Mucosa of descending colon (tissue), 3 donors: ENCODE measurements at places on chromosomes 2 and 18.

DNA sequence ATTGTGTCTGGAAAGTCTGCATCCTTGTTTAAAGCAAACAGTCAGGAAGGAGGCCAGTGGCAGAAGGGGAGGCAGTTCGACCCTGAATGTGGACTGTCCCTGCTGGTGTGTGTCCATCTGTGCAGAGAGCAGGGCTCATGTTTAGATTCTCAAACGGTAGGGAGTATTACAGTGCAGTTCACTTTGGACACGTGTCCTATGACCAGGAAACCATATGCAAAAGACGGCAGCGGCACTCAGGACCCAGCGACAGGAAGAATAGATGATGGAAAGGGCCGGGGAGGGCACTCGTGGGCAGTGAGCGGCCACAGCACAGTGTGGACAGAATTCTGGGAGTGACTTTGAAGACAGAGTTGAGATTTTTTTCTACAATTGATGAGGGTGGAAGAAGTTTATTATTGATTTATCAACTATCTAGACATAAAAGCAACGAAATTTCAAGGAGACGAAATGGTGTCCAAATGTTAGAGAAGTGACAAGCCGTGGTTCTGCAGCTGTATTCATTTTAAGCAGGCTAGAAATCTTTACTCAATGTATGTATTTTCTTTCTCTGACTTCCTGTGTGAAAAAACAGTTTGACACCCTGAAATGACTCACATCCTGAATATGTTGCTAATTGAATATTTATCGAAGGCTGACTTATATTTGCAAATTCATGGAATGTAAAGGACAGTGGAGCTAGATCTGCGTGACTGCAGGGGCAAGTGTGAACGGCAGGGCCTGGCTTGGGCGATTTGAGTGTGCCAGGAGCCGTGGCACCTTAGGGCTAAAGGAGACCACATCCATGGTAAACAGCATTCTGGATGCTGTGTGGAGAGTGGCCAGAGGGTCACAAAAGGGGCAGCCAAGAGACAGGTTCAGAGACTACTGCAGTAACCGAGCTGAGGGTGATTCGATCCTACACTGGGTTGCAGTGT, 214.2 kb downstream of the PTGR3 start:
- no peak for DNase-seq

GRCh38 chr2:191452065-191452464, 206.9 kb downstream of the MYO1B start:
- no peak for DNase-seq

DNA sequence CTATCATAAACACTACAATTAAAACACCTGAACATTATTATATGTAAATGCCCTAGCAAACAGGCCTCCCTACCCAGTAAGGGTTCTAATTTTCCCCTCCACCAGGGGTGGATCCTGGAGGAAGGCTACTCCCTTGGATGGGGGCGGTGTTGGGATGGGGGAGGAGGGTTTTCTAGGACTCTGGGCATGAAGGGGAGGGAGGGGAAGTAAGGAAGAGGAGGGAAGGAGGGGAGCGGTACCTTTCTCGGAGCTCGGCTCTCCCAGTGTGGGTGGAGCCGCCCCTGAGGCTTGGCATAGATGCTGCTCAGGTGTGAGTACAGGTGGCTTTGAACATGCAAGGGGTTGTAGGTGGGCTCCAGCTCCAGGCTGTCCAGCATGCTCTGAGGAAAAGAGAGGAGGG, 5.4 kb downstream of the DOK1 start:
- no peak for DNase-seq

DNA sequence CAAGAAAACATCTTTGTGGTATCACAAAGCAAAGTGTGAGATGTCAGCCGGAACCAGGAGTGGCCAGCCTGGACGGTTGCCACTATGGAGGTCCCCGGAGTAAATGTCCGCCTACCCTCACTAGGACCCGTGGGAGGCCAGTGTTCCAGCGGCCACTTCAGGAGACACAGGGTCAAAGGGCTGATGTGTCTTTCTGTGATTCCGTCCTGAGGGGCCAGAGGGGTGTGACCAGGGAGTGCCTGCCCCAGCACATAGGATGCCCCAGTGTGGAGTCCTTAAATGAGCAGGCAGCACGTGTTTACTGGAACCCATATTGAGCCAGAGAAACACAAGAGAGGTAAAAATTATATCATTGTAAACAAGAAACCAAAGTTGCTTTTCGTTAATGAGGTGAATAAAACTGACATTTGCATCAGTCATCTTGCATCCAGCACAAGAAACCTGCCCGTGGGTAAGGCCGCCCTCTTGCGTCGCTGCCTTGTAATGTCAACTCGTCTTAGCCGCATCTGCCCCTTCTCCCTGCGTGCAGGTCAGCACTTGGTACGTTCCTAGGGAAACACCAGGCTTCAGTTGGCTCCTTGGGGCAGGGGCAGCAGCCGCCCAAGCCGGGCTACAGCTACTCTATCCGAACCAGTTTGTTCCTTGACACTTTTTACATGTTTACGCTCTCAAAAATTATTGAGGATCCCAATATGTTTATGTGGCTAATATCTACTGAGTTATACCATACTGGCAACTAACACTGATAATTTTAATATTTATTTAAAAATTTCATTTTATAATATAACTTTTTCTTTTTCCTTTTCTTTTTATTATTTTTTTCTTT, 46.7 kb upstream of the LAPTM4A start:
- DNase-seq, result peak; percentile 85

GRCh38 chr2:102030502-102030854, 38.7 kb downstream of the IL1R2 start:
- DNase-seq, result no peak

DNA sequence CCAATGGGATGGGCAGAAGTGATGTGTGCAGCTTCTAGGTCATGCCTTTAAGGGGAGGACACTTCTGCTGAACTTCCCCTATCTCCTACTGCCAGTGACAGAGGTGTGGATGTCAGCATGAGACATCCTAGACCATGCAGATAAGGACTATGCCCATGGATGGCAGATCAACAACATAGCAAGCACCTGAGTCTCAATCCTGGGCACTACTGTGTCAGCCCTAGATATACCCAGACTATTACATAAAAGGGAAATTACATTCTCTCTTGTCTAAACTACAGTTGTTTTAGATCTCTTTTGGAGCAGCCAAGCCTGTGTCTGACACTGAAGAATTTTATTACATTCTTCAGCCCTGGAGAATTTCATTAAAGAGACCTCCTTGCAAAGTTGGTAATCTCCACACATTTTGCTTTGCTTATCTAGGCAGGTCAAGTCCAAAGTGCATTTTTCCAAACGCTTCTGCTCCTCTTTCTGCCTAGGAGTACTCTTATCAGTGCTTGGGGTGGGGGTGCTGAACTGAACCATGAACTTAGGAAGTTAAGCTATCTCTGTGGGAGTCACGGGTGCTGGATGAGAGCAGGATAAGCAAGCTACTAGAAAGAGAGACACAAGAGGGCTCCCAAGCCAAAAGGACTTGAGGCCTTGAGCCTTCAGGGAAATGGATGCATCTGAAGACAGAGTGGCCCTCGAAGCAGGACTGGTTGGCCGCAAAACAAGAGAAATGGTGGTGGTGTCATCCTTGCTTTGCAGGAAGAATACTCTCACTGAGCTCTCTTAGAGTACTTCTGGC, 95.2 kb upstream of the SPRED2 start:
- DNase-seq, result no peak

DNA sequence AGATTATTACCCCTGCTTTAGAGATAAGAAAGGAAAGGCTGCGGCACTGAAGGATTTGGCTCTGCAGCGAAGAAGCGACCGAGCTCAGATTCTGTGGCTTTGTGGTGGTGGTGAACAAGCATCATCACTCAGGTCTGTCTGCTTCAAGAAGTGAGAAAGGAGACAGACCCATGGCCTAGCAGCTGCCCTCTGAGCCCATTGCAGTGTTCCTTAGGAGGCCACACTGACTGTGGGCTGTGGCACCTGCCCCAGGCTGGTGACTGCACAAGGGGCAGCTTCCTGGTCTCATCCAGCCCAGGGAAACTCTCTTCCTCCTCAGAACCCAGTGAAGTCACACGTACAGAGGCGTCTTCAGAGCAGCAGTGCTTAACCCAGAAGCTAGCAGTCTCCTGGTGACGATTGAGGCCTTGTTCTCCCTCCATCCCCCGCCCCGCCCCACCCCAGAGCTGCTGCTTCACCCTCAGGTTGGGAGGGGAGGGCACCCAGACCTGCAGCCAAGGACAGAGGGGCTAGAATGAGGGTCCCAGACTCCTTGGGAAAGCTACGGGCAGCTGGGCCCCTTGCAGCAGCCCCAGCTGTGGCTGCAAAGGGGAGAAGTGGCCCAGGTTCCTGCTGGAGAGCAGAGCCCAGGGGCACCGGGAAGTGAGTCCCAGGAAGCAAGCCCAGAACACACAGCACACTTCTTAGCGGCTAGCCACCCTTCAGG, 22.2 kb downstream of the BIN1 start:
- no peak for DNase-seq

- no peak for DNase-seq
These were observed 192.1 kb upstream of the NCKAP5 start for GRCh38 chr2:133760376-133760775.

- DNase-seq, result no peak
These were observed 92.7 kb upstream of the ETAA1 start for GRCh38 chr2:67304300-67304890.

DNA sequence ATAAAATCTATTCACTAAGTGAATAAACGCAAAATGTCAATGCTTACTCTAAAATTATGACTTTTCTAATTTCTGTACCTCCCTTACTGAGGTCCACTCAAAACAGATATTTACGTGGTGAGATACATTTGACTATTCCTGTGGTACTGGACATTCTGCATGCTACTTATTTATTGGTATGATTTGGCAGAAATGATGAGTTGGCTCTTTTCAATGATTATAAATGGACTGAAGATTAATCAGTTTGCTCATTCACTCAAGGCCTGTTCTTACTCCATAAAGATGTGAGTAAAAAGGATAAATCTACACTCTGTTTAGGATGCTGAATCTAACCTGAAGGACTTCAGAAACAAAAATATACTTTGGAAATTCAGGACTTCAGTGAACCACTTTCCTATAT, 98.8 kb downstream of the OLA1 start:
- no peak for DNase-seq

DNA sequence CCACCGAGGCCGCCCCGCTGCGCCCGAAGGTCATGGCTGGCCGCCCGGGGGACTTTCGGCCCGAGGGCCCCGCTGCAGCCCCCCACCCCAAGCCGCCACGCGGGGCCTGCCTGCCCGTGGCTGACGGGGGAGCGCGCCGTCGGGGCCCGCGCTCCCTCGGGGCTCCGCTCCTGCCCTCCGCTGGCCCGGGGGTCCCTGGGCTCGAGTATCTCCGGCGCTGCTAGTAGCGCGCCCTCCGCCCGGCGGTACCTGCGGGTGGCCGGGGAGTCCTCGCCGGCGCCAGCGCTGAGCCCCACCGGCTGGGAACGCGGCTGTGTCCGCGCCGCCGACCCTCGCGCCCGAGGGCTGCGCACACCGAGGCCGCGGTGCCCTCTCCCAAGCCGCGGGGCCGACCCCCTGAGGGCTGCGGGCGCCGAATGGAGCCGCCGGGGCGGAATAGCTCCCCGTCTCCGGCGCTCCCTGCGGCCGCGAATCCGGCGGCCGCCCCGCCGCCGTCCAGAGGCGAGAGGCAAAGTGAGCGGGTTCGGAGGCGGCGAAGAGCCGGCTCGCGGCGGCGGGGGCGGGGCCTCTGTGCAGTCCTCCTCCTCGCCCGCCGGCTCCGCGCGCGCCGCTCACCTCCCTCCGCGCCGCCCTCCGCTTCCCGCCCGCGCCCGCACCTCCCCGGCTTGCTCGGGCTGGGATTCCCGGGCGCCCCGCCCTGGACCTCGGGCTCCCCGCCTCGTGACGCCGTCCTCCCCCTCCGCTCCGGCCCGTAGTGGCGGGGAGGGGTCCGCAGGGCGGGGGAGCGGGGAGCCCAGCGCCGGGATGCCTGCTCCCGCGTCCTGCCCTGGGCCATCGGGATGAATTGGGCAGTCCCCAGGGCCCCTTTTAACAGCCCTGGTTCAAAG, at the start of gene KCNG3:
Gene KCNG3 (minus strand): TSS at position 515 of the 887 bp plus-strand sequence. CDS start 481 bp downstream, at position 34.
- DNase-seq, result peak; percentile 83

- no peak for DNase-seq
These were observed 363.4 kb upstream of the GCFC2 start for GRCh38 chr2:76073992-76074604.

DNA sequence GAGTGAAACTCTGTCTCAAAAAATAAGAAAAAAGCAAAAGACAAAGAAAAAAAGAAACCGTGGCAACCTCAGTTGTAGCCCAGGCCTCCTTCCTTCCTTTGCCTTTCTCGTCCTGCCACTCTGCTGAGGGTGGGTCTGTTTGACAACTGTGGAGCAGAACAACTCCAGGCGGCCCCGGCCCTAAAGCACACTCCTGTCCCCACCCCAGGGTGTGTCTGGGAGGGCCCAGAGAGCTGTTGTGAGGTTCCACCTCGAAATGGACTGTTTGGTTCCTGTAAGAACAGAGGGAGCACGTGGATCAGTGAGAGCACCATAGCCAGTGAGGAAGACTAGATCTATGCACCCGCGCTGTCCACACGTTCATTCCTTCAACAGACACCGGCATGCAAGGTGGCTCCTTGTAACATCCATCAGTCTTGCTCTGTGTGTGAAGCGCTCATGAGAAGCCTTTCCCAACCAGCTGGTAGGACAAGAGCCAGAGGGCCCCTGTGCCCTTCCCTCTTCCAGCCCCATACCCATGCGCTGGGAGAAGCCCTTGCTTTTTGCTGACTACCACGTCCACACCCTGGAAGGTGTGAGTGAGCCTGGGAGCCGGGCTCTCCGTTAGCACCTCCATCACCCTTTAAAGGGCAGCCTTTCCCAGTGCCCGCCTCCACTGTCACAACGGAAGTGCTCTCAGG, 61.6 kb downstream of the SOWAHC start:
- DNase-seq, result peak; percentile 94

- no peak for DNase-seq
These were observed 5.5 kb downstream of the EN1 start for GRCh38 chr2:118841828-118842461.

DNA sequence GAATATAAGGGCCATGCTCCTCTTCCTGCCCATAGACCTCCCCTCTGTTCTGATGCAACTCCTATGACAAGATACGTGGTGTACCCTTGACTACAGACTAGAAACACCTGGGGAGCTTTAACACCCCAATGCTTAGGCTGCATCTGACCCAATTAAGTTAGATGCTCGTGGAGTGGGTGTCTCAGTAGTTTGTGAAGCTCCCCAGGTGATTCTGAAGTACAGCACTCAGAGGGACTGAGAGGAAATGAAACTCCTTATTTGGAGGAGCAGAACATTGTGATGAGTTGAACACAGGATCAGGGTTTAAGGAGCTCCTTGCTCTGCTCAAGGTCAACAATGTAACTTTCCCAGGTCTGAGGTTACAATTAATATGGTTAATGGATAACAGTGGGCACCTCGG, 80.3 kb upstream of the TTC39C start:
- no peak for DNase-seq

- no peak for DNase-seq
These were observed 142.9 kb downstream of the PKP4 start for GRCh38 chr2:158599609-158600008.

- no peak for DNase-seq
These were observed 73.6 kb upstream of the ZNF804A start for GRCh38 chr2:184524551-184525382.

DNA sequence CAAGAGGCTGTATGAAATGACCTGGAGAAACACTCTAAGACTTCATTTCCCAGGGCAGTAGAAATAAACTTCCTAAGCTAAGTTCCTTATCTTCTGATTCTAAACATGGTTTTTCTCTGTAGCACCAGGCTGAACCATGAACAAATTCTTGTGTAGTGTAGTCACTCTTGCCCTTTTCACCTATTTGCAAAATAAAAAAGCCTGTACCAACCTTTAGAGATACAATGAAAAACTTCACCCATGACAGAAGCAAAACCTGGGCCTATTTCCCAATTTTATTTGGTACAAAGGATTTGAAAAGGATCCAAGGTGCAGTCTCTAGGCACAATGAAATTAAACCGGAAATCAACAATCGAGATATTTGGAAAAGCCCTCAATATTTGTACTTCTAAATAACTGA, 43.6 kb downstream of the POLR1A start:
- no peak for DNase-seq
